Dermis microvascular lymphatic vessel endothelial cell (primary cell): ENCODE measurements at places on chromosomes 11 and 22. TPM values are rescaled to one million over a fixed set of nuclear protein-coding genes. Genes with fewer than 3 reads are reported as not detected.

GRCh38 chr22:44287741-44288140 is 25.0 kb downstream of the SHISAL1 start:
- DNase-seq, result no peak

GRCh38 chr22:43035250-43035649 is 20.3 kb upstream of the PACSIN2 start:
- DNase-seq, result no peak

The BIRC3 gene
- 1.7 and 2.3 TPM in 2 replicates for total RNA-seq

The DSCAML1 gene
- total RNA-seq, result not detected in 2 replicates
